ENCODE measurements at places on chromosomes 1 and 21.
A peak's percentile ranks its signal among the peaks of the same experiment; 100 is the strongest.

GRCh38 chr1:208115924-208116640, 128.1 kb downstream of the PLXNA2 start:
- no peak for DNase-seq

DNA sequence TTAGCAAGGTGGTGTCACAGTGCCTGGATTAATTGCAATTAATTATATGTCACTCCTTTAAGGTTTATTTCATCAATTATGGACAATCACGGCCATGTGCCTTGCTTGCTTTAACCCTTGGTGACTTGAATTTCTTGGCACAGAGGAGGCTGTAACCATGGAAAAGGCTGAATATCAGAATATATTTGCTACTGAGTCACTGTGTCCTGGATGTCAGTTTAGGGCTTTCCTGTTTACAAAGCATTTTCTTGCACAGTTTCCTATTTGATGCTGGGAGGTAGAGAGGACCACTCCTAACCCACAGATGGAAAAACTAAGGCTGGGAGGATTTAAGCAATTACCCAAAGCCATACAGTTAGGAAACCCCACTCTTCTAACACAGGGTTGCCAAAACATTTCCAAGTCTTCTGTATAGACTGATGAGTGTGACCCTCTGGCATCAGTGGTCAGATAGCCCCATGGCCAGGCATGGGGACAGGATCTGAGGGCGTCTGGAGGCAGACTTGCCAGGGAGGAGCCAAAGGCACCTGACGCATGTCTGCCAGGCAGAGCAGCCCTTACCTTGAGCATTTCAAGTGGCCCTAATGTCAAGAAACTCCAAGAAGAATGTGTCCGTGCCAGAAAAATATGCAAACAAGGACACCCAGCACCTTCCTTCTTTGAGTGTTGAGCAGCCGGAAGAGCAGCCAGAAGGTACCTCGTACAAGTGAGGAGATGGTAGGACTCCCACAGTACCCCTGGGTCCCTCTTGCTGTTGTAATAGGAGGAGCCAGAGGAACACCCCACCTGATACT, 34.4 kb downstream of the KCNN3 start:
- DNase-seq = no peak

- no peak for DNase-seq
Observed at GRCh38 chr1:41174170-41174569, 67.9 kb downstream of the SCMH1 start.

DNA sequence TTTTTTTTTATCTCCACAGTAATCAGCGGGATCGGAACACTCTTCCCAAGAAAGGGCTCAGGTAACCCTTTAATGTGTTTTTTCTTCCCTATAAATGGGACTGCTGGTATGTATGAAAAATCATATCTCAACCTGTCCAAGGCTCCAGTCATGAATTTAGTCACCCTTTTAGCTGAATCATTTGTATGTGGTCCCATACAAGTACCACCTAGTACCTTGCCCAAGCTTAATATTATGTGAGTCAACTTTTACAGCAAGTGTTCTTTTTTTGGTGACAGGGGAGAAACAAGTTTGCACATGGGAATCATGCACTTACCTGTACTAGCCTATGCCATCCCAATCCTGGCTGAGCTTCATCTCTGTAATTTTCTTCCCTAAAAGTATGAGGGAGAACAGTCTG, 43.7 kb upstream of the IPO9 start:
- DNase-seq = no peak

- no peak for DNase-seq
Observed at GRCh38 chr21:46128106-46128932, 27.1 kb downstream of the FTCD start.

- no peak for DNase-seq
Observed at GRCh38 chr1:203380420-203381150, 29.7 kb upstream of the FMOD start.

GRCh38 chr1:88645886-88646285, 38.2 kb upstream of the PKN2 start:
- no peak for DNase-seq

DNA sequence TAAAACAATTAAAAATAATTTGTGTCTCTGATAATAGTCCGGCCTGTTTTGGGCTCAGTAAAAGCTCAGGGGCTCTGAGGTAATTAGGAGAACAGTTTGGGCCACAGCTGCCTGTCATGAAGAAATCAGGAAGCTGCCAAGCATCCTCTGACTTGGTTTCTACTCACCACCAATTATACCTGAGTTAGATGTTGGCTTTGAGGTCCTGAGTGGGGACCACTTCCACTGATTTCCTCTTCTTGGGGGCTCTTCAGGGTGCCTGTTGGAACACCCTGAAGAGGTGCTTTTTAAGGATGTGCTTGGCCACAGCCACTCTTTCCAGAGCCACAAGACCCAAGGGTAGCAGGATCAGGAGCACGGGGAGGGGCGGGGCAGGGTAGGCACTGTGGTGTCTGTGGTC, 10.9 kb downstream of the SLC6A17 start:
- no peak for DNase-seq

GRCh38 chr1:216310776-216311175, 112.5 kb downstream of the USH2A start:
- peak; percentile 25 for DNase-seq

- DNase-seq = peak; percentile 8
Observed at GRCh38 chr1:243642936-243643335, 207.1 kb downstream of the AKT3 start.

DNA sequence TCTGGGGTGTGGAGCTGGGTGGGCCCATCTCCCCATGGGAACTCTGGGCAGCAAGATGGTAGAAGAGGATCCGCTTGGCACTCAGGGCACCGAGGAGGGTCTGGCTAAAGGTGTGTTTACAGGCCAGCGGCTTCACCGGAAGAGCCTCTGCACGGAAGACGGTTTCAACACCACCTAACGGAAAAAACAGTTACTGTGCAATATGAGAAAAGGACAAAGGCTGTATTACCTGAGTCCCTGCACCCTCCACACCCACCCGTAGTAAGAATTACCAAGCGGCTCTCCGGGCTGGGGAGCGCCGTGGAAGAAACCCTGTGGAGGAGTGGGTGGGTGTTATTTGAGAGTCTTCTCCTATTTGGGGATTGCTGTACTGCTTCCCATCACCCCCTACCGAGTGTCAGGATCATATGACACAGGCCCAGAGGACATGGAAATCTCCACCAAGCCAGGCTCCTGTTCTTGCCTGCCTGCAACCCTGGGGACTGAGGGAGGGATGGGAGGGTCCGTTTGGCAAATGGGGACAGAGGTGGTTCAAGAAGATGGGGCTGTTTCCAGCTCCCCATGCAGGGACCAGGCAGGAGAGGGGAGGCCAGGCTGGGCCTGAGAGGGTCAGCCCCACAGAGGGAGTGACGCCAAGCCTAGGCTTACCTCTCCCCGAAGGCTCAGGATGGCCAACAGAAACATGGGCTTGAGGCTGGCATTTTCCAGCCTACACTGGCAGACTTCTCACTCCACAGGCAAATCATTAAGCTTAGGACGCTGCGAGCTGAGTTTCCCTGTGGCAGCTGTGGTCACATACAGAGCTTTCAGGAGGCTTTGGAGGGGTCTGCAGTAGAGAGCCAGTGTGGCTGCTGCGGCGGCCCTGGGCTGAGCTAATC, 203.5 kb upstream of the TMEM51 start:
- DNase-seq = no peak

GRCh38 chr1:204075139-204075521, 2.2 kb downstream of the SOX13 start:
- no peak for DNase-seq

- DNase-seq = peak; percentile 43
Observed at GRCh38 chr1:227234998-227235405, 83.3 kb downstream of the CDC42BPA start.

- no peak for DNase-seq
Observed at GRCh38 chr1:114302821-114303220, 149.2 kb upstream of the SYT6 start.

GRCh38 chr1:236168716-236169429, 26.5 kb downstream of the GPR137B start:
- peak; percentile 77 for DNase-seq

- no peak for DNase-seq
Observed at GRCh38 chr1:26724118-26724517, 28.3 kb downstream of the ARID1A start.

DNA sequence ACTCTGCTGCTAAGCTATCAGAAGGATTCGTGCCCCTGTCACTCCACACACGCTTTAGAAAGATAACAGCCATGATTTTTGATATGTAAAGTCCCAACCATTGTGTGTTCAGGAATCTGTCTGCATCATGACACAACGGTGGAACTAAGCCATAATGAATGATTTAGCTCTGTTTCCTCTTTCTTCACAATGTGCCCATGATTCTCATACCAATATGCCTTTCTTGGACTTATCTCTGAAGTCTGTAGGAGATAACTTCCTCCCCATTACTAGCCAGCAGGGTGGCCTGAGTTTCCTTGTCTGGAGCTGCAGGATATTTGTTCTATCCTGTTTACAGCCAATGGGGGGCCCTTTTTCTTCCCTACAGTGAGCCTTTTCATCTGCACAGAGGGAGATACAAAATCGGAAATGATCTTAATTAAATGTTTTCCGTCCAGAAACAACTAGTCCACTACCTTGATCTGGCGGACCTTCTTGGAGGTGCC, 511.7 kb downstream of the USP25 start:
- DNase-seq = no peak

- DNase-seq = no peak
Observed at GRCh38 chr1:205313563-205314308, 7.8 kb downstream of the NUAK2 start.

- DNase-seq = no peak
Observed at GRCh38 chr1:156491151-156491949, 9.2 kb downstream of the MEF2D start.

DNA sequence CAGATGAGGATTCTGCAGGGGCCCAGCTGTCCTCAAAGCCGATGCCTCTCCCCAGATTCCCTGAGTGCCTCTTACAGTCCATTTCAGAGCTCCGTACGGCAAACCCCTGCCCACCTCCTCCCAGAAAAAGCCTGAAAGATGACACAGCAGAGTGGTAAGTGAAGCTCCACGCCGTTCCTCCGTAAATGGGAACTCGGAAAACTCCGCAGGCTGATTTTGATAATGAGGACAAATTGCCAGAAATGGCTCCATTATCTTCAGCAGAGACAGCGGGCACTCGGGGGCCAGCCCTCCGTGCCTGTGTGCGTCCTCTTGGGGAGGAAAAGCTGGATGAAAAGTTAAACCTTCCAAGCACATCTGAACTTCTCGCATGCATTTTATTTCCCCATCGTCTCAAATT, 81.1 kb downstream of the NPHP4 start:
- no peak for DNase-seq

GRCh38 chr1:37148663-37149062, 114.3 kb upstream of the GRIK3 start:
- DNase-seq = no peak

DNA sequence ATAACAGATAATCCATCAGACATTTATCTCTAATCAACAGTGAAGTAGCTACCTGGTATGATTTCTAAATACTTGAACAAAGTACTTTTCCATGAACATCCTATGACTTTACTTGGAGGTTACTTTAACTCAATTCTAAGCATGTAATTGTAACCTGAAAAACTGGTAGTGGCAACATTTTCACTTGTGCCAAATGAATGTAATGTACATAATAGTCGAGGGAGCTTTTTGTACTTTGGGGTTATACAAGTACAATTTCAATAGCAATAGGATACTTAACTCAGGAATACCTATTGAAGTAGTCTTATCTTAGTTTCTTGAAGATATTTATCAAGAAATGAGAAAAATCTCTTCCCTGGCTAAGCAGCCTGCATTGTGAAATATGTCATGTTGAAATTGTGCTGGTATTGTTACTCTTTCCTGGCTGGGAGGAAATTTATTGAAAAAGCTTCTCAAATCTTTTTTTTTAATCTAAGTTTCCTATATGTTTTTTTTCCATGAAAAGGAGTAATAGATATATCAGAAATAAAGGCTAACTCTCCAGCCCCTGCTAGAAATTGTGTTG, 33.7 kb upstream of the CACYBP start:
- no peak for DNase-seq

DNA sequence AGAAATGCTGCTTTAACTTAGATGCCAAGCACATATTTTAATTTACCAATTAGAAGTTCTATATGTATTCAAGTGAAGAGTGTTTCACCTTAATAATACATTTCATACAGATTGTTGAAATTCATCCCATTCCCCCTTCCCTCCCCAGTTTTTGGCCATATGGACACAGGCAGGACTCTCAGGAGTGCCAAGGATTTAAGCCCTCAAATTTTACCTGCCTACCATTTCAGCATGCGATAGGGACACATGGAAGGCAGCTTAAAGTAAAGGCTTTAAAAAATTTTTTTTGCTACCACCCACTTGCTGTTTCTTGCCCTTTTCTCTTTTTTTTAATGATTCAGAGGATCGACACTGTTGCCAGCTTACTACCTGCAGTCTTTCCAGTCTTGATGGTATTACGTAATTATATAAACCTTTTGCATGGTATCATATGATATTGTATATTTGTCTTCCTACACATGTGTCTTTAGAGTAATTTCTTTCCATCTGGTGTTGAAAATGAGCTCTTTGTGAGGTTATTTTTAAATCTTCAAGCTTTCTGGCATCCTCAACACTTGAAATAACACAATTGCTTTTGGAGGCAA, 7.0 kb downstream of the EPB41 start:
- DNase-seq = no peak

- peak; percentile 43 for DNase-seq
Observed at GRCh38 chr1:94022471-94023189, 98.3 kb downstream of the ABCA4 start.

- DNase-seq = no peak
Observed at GRCh38 chr1:183869664-183870063, 64.7 kb downstream of the RGL1 start.

DNA sequence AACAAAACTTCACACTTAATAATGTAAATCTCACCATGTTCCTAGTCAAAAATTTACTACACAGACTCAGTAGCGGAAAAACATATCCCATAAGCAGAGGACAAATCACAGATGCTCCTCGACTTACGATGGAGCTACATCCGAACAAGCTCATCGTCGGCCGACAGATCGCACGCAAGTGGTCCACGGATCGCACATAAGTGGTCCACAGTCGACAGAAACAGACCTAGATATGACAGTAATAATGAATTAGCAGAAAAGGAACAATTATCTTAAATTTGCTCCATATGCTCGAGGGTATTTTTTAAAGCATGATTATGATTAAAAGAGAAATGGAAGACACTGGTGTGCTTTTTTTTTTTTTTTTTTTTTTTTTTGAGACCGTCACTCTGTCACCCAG, 36.3 kb downstream of the WDR4 start:
- DNase-seq = no peak

- no peak for DNase-seq
Observed at GRCh38 chr1:167110586-167110985, 16.7 kb downstream of the STYXL2 start.

GRCh38 chr21:44728716-44729115, 17.3 kb upstream of the TSPEAR start:
- no peak for DNase-seq

- no peak for DNase-seq
Observed at GRCh38 chr1:98323388-98323787, 338.1 kb upstream of the SNX7 start.

GRCh38 chr21:42553435-42553834, 39.8 kb downstream of the SLC37A1 start:
- no peak for DNase-seq

DNA sequence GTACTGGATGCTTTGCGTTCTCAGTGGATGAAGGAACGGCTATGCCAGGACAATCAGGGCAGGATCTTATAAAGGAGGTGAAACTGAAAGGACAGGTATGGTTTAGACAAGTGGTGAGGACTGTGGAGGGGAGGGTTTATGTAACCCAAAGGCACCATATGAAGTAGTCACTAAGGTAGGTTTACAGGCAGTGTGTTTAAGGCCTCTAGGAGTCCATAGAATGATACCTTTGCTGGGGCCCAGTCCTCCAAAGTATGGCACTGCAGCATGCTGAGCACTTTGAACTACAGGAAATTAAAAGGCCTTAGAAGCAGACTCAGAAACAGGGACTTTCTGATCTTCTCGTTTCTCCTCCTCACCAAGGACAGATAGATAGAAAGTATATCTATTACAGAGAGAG, 304.7 kb upstream of the USP25 start:
- no peak for DNase-seq

Data from Caki2 (cell line).